ENCODE measurements at places on chromosomes 4 and X.

- no peak for DNase-seq
Measured at GRCh38 chrX:114800719-114801118, 216.7 kb downstream of the IL13RA2 start.

DNA sequence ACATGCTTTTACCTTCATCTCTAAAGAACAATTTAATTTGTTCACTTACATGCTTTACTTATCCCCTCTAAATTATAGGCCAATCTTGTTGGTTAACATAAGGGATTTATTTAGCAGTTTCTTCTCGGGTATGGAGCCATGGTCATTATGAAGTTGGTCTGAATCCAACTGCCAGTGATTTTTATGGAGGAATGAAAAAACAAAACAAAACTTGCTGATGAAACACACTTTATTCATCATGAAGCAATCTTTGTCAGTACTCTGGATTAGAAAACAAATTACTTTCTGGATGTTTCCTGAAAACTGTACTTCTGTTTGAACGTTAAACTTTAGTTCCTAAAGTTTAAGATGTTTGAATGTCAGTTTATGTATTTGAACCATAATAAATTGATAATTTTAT, 715.8 kb downstream of the KLHL13 start:
- no peak for DNase-seq

- DNase-seq = no peak
Measured at GRCh38 chr4:4339504-4340085, 47.3 kb upstream of the NSG1 start.

GRCh38 chrX:45619290-45619689, 418.6 kb upstream of the DIPK2B start:
- no peak for DNase-seq

DNA sequence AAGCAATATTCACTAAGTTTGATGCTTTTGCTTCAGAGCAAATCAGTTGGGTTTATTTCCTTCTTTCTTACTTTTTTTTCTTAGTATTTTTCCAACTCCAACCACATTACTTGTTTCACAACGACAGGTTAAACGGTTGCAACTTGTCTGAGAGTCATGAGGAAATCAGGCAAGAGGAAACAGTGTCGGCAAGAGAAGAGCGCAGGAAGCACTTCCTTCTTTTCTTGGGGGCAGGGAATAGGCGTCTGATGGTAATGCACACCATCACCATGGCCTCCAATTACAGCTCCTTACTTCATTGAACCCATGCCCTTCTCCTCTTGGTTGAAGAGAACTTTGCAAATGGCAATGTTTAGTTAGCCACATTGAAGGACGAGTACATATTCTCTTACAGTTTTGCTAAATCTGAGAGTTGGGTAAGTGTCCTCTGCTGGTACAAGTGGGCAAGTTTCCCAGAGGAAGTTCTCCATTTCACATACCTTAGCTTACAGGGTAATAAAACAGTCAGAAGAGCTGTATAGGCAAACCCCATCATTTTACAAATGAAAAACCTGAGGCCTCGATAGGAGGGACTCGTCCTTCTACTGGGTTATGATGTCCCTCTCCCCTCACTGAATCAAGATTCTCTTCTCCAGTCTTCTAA, 8.3 kb upstream of the CXCL8 start:
- DNase-seq = no peak

DNA sequence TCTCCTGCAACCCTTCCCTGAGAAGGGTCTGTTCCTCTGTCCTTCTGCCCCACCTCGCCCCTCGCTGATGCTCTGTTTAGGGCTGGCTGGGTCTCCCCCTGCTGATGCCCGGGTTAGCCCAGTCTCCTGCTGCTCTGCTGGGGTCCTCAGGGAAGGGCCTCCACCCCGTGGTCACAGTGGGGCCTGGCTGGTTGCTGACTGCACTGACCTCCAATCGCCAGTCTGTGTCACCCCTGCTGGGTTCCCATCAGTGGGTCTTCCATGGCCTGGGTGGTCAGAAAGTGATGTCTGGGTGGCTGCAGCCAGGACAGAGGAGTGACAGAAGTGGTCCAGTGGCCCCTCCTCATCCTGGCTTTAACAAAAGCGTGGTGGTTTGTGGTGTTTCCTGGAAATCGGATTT, 44.7 kb downstream of the EVC start:
- DNase-seq = no peak

DNA sequence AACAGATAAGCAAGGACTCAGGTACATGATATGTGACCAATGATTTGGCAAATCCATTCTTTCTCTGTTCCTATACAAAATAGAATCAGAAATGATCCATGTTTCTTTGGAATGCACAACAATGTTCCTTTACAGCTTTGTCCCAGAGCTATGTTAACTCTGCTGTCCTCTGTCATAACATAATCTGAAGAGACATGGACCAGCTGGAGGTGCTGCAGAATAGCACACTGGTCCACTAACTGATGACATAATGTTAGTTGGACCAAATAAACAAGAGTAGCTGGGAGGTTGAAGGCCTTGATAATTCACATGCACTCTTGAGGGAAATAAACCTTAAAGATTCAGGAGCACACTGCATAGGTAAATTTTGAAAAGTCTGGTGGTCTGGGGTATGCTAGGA, 23.0 kb upstream of the DHX15 start:
- no peak for DNase-seq

DNA sequence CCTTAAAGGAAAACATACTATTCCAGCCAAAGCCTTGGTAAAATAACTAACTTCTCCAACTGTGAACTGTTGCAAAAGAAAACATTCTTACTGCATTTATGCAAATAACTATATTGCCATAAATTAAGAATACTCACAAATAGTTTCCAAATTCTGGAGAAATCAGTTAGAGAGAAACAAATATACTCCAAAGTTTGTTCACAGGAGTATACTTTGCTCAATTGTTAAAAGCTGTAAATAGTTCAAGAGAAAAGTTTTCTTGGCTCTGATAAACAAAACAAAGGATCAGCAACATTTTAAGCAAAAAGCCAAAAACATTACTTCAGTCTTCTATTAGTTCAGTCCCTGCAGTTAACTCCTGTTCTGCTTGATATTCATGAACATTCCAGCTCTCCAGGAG, 83.0 kb downstream of the EIF4E start:
- DNase-seq = no peak

DNA sequence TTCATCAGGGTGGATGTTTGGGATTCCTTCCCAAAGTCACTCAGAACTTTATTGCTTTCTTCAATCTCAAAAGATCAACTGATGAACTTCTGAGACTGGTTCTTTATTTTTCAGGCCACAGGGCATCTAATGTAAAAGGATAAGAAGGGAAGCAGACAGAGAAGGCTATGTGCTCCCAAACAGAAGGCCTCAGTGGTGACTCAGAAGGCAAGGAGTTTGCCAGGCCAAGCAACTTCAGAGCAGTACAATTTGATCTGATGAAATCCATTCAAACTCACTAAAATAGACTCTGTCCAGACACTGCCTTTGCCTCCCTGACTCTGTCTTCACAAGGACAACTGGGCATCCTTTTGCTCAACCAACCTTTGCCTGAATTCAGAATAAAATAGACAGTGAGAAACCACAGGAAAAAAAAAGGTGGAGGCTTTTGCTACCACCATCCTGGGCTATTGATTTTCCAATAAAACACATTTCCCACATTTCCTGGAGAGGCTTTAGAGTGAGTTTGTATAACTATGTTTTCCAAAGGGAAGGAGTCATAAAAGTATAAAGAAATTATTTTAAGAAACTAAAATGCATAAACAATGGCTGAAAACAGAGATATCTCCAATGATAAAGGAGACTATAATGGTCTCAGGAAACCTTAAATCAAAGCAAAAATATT, 55.2 kb downstream of the ARHGEF6 start:
- no peak for DNase-seq

- DNase-seq = no peak
Measured at GRCh38 chr4:111959222-111959621, 186.0 kb upstream of the FAM241A start.
